ENCODE measurements at places on chromosomes 2 and 18. TPM values are rescaled to one million over a fixed set of nuclear protein-coding genes. Genes with fewer than 3 reads are reported as not detected.

The IL36RN gene
- total RNA-seq = 0.09 TPM

The FMNL2 gene
- total RNA-seq = 20.8 TPM

The EN1 gene
- not detected for total RNA-seq

The PLCL1 gene
- 1.1 TPM for total RNA-seq

The FEV gene
- not detected for total RNA-seq

The ANKZF1 gene
- total RNA-seq = 33.8 TPM

The L3MBTL4 gene
- total RNA-seq = 0.28 TPM

The SPAST gene
- 20.1 TPM for total RNA-seq

The CRYGB gene
- total RNA-seq = not detected

The MALL gene
- 2.6 TPM for total RNA-seq

The CERKL gene
- total RNA-seq = not detected

The CDH2 gene
- total RNA-seq = 33.7 TPM

The GPBAR1 gene
- 0.37 TPM for total RNA-seq

The PROM2 gene
- total RNA-seq = 0.28 TPM

The CAB39 gene
- 43.5 TPM for total RNA-seq

The UPP2 gene
- total RNA-seq = not detected

The EFR3B gene
- total RNA-seq = 1.4 TPM

The SRD5A2 gene
- not detected for total RNA-seq

The SERPINB13 gene
- total RNA-seq = not detected

The TWIST2 gene
- total RNA-seq = 45.2 TPM

The ALPG gene
- total RNA-seq = not detected

The LOXHD1 gene
- total RNA-seq = not detected

The OTOF gene
- total RNA-seq = 0.14 TPM

The CSRNP3 gene
- 0.57 TPM for total RNA-seq

The TRAPPC12 gene
- 52.3 TPM for total RNA-seq

The PMS1 gene
- 17.5 TPM for total RNA-seq

The CRIM1 gene
- 218 TPM for total RNA-seq

The GALR1 gene
- not detected for total RNA-seq

The PDE1A gene
- 42.4 TPM for total RNA-seq

The STK39 gene
- 9.9 TPM for total RNA-seq

The LCT gene
- not detected for total RNA-seq

The FARSB gene
- total RNA-seq = 8.7 TPM

The NOSTRIN gene
- 0.09 TPM for total RNA-seq

The DQX1 gene
- not detected for total RNA-seq

The ANKRD30B gene
- under 0.01 TPM for total RNA-seq

The CPS1 gene
- total RNA-seq = 18.4 TPM

The COLEC12 gene
- 79.5 TPM for total RNA-seq

The PAX8 gene
- total RNA-seq = 0.14 TPM

The EFHD1 gene
- not detected for total RNA-seq

The FHL2 gene
- total RNA-seq = 152 TPM

The VSNL1 gene
- total RNA-seq = not detected

The OR6B2 gene
- total RNA-seq = not detected

The XRCC5 gene
- 190 TPM for total RNA-seq

All from smooth muscle cell of bladder (primary cell).